ENCODE measurements at places on chromosomes 5 and 9.

- DNase-seq: no peak
Observed at GRCh38 chr9:70921136-70921535, 200.3 kb downstream of the TRPM3 start.

GRCh38 chr9:98359569-98359968 is 104.1 kb upstream of the TBC1D2 start:
- DNase-seq: no peak

DNA sequence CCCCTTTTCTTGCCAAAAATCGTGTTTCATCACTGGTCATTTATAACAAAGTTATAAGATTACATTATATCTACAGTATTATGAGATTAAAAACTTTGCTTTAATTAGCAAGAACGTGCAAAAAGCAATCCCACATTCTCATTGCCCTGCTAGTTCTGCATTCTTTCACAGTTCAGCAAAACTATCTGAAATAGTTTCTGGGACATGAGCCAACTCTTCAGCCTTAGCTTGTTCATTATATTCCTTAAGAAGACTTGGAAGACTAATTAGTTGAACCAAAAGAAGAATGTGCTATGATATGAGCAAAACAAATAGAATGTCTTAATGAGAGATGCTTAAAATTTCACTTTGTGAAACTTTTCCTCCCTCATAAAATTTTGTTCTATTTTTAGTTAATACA is 76.7 kb downstream of the ITGA1 start:
- no peak for DNase-seq

DNA sequence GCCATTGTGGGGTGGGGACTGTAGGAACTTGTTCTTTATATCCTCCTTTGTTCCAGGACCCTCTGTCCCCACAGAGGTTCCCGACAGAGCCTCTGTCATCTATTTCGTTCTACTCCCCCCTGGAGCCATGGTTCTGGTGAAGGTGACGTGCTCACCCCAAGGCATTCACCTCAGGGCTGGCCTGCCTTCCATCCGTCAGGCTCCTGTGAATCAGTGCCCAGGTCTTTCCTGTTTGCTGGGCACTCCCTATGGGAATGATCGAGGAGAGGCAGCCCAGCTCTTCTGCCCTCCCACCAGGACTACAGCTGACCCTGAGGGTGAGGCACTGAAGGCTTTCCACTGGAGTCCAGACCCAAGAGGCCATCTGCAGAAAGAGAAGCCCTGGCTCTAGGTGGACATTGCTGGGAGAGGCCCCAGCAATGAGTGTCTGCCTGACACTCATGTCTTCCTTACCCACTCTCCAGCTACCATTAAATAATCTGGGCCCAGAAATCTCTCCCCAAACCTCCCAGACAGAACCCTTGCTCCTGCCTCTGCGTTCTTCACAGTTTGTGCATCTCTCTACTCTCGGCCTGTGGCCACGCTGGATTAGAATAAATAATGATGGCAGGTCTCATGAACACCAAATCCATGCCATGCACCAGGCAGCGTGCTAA is 214.2 kb downstream of the FSTL4 start:
- DNase-seq: no peak

GRCh38 chr5:65029178-65029577 is 260.4 kb downstream of the CWC27 start:
- no peak for DNase-seq

DNA sequence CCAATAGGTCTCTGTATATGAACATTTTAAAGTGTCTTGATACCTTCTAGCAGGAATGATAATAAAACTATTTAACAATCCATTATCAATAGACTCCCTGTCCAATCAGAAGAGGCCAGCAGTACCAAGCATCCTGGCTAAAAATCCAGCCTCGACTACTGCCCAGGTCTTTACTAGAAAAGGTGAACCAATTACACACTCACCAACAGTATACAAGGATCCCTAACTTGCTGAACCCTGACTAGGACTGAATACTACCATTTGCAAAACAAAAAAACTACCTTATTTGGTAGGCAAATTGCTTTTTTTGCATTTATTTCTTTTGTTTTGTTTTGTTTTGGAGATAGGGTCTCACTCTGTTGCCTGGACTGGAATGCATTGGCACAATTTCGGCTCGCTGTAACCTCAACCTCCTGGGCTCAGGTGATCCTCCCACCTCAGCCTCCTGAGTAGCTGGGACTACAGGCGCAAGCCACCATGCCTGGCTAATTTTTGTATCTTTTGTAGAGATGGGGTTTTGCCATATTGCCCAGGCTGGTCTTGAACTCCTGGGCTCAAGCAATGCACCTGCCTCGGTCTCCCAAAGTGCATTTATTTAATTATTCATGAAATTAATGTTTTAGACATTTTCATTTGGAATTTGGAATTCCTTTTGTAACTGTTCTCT is 27.5 kb downstream of the FNBP1 start:
- no peak for DNase-seq

- no peak for DNase-seq
Observed at GRCh38 chr5:73702534-73702933, 76.5 kb downstream of the ARHGEF28 start.

GRCh38 chr9:16202914-16203728 is 650.3 kb downstream of the CCDC171 start:
- DNase-seq: no peak

GRCh38 chr5:88487066-88487465 is 218.4 kb upstream of the TMEM161B start:
- no peak for DNase-seq

GRCh38 chr5:62090953-62091352 is 215.1 kb upstream of the KIF2A start:
- no peak for DNase-seq

GRCh38 chr5:111387361-111387760 is 125.0 kb downstream of the STARD4 start:
- no peak for DNase-seq

DNA sequence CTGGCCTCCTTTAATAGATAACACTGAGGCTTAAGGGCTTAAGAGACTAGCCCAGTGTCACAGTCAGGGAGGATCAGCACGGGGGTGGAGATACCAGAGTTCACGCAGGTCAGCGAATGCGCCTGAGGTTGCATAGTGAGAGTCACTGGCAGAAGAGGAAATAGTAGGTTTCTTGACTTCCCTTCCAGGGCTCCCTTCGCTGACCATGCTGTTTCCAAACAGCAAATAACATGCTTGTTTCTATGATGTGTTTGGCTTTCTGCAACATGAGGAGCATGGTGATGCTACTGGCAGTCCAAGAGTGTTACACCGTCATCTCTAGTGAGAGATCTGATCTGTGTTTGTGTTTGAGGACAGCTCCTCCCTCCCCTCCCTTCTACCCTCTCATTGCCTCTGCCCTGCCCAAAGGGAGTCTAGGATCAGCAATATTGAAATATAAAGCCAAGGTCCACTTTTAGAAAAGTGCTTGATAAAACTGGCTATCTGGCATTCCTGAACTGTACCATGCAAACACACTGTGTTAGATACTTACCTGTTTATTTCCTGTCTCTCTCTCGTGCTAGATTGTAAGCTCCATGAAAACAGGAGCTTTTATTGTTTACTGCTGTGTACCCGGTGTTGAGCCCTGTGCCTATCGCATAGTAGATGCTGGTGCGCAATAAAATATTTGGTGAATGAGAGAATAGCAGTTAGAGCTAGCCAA is 12.3 kb downstream of the TLE4 start:
- no peak for DNase-seq

DNA sequence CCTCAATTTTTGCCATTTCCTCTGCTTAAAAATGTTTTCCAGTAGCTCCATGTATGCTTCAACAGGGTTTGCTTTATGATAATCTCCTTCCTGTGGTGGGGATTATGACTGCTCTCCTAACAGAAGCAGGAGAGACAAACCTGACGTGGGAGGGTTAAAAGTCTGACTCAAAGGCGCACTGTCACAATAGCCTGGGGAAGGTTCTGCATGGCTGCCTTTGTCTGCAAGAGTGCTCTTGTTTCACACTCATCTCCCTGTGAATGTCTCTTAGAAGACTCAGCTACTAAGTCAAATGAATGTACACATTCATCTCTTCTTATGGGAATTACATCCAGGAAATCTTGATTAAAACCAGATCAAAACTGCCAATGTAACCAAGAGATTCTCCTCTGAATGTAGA is 90.9 kb upstream of the MTAP start:
- DNase-seq: no peak

- no peak for DNase-seq
Observed at GRCh38 chr5:67187006-67187715, 9.4 kb downstream of the CD180 start.

GRCh38 chr9:130897848-130898551 is 1.4 kb upstream of the QRFP start:
- no peak for DNase-seq

DNA sequence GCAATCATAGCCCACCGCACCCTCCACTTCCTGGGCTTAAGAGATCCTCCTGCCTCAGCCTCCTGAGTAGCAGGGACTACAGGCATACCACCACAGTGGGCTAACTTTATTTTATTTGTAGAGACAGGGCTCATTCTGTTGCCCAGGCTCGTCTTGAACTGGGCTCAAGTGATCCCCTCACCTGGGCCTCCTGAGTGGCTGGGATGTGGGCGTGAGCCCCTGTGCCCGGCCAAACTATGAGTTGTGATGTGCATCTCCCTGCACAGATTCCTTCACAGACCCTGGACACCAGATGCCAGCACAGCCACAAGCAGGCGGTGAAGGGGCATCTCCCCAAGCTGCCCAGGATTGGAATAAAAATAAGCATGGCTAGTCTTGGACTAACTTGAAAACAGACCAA is 244.9 kb upstream of the IRX1 start:
- DNase-seq: no peak

GRCh38 chr9:127927201-127927987 is 3.2 kb downstream of the PIP5KL1 start:
- DNase-seq: peak; percentile 25
